Nephron progenitor cell (in vitro differentiated cells): ENCODE measurements at places on chromosomes 5 and 9.
A peak's percentile ranks its signal among the peaks of the same experiment; 100 is the strongest.

DNA sequence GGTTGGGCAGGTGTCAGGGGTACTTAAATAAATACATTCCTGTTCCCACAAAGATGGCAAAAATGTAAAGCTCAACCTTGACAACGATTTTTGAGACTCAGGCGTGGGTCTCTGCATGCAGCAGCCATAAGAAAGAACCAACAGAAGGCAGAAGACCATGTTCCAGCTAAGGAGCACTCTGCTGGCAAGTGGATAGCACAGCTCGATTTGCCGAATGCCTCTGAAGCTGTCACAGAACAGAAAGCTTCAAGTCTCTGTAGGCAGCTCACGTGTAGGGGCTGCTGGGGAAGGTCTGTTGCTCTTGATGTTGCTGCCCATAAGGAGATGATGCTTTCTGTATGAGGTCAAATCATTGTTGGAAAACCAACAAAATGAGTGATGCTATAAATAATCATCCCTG lies 119.6 kb upstream of the GRIN3A start:
- DNase-seq: no peak

GRCh38 chr5:54220230-54221040 lies 89.9 kb downstream of the ARL15 start:
- no peak for DNase-seq

DNA sequence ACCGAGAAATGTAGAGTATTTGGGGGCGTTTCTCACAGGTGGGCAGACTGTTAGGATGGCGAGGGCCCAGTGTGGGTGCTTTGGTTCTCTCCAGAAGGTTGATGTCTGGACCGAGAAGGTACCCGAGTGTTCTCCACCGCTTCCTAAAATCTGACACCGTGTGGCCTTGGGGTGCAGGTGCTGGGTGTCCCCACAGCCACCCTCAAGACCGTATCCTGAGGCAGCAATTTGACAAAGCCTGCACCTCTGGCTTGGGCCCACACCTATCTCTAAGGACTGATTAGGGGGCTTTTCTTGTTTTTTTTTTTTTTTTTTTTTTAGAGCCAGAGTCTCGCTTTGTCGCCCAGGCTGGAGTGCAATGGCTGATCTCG lies 1.3 kb downstream of the PPP1R26 start:
- DNase-seq: no peak

GRCh38 chr5:141969783-141970771 lies 1.2 kb downstream of the RNF14 start:
- DNase-seq: no peak

DNA sequence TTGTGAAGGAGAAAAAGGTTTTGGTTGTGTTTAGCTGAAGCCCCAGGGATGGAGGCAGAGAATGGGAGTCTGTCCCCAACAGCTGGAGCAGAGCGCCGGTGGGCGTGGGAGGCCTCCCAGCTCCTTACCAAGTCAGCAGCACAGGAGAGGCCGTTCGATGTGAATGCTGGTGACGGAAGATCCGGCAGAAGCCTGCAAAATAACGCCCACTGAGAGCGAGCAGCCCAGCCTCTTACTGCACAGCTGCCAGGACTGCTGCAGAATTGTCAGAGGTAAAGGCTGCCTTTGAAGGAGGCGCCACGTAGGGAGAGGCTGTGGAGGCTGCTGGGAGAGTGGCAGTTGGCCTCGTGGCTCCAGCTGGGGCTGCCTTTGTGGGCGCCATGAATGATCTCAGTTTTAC lies 26.2 kb downstream of the ANGPTL2 start:
- DNase-seq: no peak

- no peak for DNase-seq
These were observed 60.3 kb downstream of the NR6A1 start for GRCh38 chr9:124710766-124711165.

GRCh38 chr5:174533751-174534241 lies 190.6 kb upstream of the MSX2 start:
- DNase-seq: no peak

GRCh38 chr9:38373679-38374078 lies 18.8 kb upstream of the ALDH1B1 start:
- DNase-seq: no peak

- no peak for DNase-seq
These were observed 31.0 kb downstream of the ADAM19 start for GRCh38 chr5:157544623-157544989.

DNA sequence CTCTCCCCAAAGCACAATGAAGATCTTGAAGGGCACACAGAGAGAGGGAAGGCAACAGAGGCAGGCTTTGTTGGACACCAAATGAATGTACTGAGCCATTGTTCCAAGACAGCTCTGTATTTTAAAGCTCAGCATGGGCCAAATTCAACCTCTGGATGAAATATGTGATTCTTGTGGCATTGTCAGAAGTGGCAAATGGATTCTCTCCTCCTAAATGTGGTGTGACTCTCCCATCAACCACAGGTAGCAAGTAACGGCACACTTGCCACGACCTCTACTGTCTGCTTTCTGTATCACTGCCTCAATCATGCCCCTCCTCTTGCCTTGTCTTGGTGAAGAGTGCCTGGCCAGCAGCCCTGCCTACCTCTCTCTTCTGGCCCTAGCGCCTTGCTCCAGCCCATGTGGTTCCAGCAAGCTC lies 6.1 kb upstream of the MOB3B start:
- no peak for DNase-seq

DNA sequence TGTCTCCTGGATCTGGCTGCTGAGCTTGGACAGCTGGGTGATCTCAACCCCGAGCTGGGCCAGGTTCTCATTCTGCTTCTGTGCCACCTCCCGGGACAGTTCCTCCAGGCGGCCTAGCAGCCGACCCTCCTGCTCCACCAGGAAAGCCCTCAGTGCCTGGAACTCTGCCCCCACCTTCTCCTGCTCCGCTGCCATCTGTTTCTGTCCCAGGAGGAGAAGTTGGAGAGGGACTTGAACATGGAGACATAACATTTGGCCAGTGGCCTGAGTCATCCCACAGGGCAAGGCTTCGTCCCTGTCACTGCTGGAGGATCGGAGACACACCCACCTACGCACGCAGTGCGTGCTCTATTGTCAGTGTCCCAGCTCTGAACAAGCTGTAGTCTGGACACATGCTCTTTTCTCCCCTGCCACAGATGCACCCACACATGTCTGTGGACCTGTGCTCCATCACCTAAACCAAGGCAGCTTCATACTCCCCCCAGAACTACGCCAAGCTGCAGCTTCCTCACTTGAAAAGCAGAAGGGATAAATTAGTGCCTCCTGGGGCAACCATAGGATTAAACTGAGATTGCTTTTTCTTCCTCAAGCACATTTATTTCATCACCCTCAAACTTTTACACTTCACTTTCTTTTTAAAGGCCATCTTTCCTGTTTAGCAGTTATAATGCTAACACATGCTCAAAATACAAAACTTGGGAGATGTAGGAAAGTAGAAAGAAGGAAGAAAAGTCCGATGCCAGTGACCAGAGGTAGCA lies 4.9 kb downstream of the TRIM7 start:
- no peak for DNase-seq

- no peak for DNase-seq
These were observed 500.4 kb downstream of the KCTD16 start for GRCh38 chr5:144671066-144671465.

- DNase-seq: no peak
These were observed 7.2 kb upstream of the ABLIM3 start for GRCh38 chr5:149133795-149134777.

DNA sequence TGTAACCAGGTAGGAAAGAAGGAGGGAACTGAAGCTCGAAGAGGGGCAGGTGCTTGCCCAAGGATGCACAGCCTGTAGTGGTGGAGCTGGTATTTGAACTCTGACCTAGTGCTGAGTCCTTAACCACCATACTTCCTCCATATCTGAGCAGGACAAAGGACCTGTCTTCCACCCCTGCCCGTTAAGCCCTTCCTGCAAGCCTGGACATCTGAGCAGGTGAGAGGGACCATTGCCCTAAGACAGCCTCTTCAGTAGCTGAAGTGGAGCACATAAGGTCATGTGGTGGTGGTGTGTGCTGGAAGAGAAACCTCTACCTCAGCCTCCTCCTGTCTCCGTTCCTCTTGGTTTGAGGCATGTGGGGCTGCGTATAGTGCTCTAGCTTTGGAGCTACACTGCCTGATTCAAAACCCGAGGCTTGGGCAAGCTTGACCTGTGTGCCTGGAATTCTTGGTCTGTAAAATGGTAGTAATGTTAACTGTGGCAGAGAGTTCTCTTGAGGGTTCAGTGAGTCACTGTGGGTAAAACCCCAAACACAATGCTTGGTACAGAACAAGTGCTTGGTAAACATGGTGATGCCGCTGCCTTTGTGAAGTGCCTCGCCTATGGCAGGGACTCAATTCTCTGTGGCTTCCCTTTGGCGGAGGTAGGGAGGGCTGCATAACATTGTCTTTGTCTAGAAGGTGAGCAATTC lies 7.4 kb downstream of the GALNT10 start:
- no peak for DNase-seq

DNA sequence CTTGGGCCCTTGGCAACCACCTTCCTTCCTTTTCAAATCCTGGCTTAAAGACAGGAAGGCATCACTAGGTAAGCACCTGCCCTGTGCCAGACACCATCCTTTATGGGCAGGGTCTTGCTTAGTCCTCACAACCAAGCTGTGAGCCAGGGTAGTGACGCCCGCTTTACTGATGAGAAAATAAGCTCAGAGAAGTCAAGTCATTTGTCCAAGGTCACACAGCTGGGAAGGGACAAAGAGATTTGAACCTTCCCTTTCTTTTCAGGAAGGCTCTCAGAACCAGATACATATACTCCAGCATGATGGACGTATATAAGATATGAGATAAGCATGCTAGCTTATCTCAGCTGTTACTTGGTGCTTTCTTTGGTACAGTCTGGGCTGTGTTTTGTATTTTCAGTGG lies 76.9 kb downstream of the SH3PXD2B start:
- DNase-seq: no peak

- DNase-seq: no peak
These were observed 4.9 kb downstream of the TSPAN17 start for GRCh38 chr5:176652136-176652535.

DNA sequence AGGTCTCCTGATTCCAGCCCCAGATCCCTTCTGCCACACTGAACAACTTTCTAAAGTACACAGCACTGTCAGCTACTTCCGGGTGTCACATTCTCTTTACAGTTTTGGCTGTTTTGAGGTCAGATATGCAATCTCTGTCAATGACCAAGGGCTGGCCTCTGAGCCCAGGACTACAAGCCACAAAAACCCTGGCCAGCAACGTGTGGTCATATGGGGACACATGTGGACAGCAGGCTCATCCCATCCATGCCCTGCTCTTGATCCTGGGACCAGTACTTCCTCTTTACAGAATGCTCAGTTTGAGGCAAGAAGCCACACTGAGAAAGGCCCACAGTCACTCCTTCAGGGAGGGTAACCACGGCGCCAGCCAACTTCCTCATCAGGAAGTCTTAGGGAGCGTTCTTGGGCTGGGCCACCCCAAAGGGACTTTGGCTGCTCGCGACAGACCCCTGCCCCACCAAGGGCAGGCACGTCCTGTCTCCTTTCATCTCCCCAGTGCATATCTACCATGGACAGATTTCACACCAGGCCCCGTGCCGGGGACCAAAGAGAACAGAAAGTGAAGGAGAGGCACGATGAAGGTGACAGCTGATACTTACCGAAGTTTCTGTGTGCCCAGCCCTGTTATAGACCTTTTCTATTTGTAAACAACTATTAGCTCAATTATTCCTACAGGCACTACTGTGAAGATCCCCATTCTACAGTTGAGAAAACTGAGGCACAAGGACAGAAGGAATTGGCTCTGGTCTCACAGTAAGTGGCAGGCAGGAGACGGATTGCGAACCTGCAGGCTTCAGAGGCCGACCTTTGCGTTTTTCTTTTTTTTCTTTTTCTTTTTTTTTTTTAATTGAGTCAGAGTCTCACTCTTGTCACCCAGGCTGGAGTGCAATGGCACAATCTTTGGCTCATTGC lies 37.3 kb downstream of the STK10 start:
- no peak for DNase-seq

DNA sequence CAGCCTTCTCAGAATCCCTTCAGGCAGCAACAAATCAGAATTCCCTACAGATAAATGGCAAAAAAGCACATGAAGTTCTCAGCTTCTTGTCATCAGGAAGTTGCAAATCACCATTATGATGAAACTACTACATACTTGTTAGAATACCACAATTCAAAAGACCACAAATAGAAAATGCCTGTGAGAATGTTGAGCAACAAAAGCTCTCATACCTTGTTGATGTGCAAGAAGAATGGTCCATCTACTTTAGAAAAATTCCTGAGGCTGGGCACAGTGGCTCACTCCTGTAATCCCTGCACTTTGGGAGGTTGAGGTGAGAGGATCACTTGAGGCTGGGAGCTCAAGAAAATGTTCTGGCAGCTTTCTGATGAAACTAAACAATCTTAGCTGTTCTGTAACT lies 278.1 kb downstream of the ICE1 start:
- no peak for DNase-seq

- DNase-seq: no peak
These were observed 9.7 kb downstream of the LIFR start for GRCh38 chr5:38546691-38547146.

DNA sequence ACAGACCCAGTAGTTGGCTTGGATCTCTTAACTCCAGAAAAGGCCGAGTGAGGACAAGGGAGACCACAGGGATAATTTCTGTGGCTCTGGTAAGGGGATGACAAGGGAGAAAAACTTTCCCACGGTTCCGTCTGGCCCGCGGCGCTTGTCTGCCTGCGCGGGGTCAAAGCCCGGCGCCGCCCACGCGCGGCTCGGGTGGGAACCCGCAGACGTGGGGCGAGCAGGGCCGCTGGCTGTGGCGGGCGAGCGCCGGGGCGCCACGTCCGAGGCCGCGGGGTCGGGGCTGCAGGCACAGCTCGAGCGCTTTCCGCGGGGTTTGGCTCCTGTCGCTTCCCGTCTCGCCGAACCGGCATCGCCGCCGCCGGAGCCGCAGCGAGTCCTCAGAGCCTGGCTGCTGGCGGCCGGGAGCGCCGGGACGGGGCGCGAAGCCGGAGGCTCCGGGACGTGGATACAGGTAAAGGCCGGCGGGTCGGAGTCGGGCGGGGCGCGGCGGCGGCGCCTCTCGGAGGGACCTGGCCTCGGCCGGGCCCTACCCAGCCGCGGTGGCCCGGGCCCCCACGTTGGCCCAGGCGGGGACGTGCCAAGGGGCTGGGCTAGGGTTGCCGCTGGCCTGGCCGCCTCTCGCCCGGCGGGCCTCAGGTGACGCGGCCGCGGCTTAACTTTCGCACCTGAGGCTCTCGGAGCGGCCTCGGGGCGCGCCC lies at the start of gene RNF180:
Gene RNF180 (plus strand): TSS at position 344 of the 701 bp plus-strand sequence. CDS start 34,965 bp downstream, outside the sequence.
- DNase-seq: peak; percentile 76

GRCh38 chr9:129263836-129264235 lies 85.8 kb upstream of the IER5L start:
- no peak for DNase-seq

DNA sequence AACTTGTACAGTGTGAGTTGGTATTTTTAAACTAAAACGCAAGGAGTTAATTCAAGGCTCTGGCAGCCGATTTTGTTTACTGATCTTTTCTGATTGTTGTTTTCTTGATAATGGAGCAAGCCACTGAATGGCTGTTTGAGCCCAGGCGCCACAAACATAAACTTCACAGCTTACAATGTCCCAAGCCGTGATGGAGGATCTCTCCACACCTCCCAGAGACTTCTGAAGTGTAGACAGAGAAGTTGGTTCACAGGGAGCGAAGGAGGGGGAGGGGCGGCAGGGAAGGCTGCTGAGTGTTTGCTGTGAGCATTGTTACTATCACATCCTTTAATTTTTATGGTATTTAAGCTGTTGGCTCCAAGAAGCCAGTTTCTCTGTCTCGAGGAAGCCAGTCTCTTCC lies 14.7 kb downstream of the ISL1 start:
- peak; percentile 41 for DNase-seq

GRCh38 chr5:127892467-127893207 lies 189.4 kb downstream of the CCDC192 start:
- DNase-seq: no peak

- DNase-seq: no peak
These were observed 8.9 kb upstream of the SPATA31E1 start for GRCh38 chr9:87873607-87874303.

GRCh38 chr9:81113453-81114124 lies 575.8 kb downstream of the TLE1 start:
- no peak for DNase-seq
